ENCODE measurements at places on chromosomes 7 and 10. TPM values are rescaled to one million over a fixed set of nuclear protein-coding genes. Genes with fewer than 3 reads are reported as not detected.

DNA sequence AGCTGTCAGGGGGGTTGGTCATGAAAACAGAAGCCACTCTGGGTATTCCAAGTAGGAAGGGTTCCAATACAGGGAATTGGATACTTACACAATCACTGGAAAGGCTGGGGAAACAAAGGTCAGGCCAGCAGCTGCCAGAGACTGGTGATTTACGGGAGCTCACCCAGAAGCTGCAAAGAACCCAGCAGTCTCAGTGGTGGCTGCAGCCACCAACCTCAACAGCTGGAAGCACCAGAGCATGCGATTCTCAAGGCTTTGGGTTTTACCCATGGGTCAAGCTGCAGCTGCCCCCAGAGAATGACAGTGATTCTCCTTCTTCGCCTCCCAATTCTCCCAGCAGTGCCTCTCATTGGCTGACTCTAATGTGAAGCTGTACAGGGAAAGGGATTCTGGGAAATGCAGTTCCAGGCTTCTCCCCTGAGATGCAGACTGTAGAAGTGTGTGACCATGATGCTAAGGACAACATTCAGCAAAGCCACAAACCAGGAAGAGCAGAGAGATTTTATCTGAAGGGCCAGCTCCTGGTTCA is 107.2 kb upstream of the TCF7L2 start:
- no peak for DNase-seq

GRCh38 chr10:77700086-77700485 is 62.5 kb upstream of the KCNMA1 start:
- no peak for DNase-seq

- DNase-seq: no peak
These were observed 82.3 kb upstream of the ADRB1 start for GRCh38 chr10:113961182-113962031.

- no peak for DNase-seq
These were observed 35.5 kb upstream of the KCNMA1 start for GRCh38 chr10:77673101-77673500.

DNA sequence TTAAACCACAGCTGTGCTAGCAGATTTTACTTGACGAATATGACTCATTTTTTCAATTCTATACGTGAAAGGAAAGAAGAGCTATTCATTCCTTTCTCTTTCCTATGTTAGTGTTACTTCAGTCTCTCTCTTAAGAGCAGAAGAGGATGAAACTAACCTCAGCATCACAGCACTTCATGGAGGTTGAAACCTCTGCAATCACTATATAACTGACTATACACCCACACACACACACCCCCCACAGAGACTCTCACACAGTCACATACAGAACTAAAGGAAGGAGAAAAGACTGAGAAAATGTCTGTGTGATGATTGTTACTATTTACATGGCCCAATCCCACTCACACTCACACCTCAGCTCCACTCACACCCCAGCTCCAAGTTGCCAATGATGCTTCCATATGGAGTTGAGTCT is 104.2 kb downstream of the KIF20B start:
- no peak for DNase-seq

SPAG6 gene
- 7.8 TPM for polyA plus RNA-seq

NODAL gene
- polyA plus RNA-seq: 2.6 TPM

All from spinal cord (tissue), 10 donors.